ENCODE measurements at places on chromosomes 7 and 10. TPM values are rescaled to one million over a fixed set of nuclear protein-coding genes. Genes with fewer than 3 reads are reported as not detected.

DNA sequence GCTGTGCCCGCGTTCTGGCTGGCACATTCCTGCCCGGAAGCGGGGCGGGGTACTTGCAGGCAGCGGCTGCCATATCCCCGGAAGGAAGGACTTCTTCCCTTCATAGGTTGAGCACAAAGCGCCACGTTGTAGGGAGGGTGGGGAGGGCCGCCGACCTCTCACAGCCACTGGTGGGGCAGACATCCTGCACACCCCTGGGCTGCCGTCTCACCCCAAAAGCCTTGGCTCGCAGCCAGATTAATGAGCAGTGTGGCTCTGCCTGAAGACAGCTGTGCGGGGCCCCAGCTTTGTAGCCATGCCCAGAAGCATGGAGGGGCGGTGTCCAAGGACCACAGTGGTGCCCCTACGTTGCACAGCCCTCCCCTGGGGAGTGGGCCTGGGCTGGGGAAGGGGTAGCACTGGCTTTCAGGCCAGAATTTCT, 54.3 kb upstream of the DPYSL4 start:
- DNase-seq: no peak

DNA sequence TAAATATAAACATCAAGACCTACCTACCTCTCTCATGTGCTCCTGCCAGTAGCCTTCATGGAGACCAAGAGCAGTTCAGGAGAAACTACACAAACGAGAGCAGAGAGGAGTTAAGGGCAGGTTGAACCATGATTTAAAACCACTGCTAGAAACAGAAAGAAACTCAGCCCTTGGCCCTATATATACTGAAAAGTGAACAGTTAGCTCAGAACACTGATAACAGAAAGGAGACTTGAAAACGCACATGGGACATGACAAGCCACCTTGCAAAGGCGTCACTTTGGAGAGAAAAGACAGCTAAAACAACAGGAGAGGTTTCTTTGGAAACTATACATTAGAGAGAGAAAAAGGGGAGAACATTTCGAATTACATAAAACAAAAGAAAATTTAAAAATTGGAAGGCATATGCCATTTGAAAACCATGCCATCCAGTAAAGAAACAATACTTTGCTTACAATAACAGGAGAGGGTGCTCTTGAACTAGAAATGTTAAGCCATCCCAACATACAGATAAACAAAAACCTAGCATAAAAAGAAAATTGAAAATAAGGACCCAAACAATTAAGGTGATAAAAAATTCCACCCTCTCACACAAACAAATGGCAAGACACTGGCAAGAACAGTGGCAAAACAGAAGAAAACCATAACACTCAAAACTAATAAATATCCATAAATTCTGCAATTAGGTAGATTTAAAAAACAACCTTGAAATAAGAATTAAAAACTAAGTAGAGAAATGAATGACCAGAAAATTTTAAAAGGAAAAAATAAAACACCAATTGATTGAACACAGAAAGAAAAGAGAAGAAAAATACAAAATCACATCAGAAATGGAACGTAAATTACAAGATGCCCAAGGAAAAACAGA, 232.7 kb downstream of the IMMP2L start:
- no peak for DNase-seq

MOGAT3 gene
- total RNA-seq: not detected

DNA sequence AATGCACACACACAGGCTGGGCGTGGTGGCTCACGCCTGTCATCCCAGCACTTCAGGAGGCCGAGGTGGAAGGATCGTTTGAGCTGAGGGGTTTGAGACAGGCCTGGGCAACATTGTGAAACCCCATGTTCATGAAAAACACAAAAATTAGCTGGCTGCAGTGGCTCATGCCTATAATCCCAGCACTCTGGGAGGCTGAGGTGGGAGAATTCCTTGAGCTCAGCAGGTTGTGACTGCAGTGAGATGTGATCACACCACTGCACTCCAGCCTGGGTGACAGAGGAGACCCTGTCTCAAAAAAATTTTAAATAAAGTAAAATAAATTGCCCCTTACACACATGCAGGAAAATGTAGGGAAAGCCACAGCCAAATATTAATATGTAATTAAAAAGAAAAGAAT, 44.1 kb downstream of the RNF32 start:
- no peak for DNase-seq

DNA sequence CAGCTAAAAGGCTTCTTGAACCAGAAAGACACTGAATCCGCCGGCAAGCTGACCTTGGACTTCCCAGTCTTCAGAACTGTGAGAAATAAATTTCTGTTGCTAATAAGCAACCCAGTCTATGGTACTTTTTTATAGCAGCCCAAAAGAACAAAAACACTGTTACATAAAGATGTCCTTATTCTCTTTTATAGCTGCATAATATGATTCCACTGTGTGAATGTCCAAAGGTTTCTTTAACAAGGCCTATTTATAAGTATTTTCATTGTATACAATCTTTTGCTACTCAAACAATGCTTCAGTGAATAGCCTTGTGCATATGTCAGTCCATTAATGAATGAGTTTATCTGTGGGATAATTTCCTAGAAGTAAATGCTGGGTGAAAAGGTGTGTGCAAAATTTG, 190.8 kb upstream of the INHBA start:
- no peak for DNase-seq

DNA sequence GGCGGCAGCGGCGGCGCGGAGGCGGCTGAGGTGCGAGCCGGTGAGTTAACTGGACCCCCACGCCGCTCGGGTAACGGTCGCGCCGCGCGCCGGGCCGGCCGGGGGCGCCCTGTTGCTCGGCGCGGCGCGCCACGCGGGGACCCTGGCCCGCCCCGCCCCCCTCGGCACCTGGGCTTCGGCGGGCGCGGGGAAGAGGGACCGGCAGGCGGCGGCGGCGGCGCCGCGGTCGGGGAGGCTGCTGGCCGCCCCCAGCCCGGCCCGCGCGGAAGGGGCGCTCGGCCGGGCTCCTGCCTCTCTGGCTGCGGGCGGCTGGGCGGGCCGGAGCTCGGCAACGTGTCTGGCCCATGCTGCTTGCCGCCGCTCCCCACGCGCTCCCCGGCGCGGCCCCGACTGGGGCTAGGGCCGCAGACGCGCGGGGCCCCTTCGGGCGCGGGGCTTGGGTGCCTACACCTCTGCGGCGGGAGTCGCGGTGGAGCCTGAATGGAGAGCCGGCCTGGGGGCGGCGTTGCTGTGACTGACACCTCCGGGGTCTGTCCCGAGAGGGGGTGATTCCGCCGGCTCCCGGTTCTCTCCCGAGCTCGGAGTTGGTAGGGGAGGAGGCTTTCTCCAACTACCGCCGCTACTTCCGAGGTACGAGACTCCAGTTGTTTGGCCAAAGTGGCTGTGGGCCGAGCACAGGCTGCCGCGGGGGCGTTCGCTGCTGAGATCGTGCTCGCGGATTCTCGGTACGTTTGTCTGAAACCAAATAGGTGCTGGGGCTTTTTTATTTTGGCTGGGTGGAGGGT, 494 bp downstream of the PALS2 start:
- DNase-seq: peak; percentile 42

CTAGE4 gene
- total RNA-seq: 4.0 TPM

- no peak for DNase-seq
These were observed 1.5 kb downstream of the MKX start for GRCh38 chr10:27743877-27744801.

- peak; percentile 51 for DNase-seq
These were observed 165.9 kb upstream of the PPP1R3A start for GRCh38 chr7:114084472-114085312.

ANKRD22 gene
- 14.7 TPM for total RNA-seq

- no peak for DNase-seq
These were observed 62.8 kb downstream of the SH3PXD2A start for GRCh38 chr10:103792547-103792946.

IL6 gene
- 5.0 TPM for total RNA-seq

DNA sequence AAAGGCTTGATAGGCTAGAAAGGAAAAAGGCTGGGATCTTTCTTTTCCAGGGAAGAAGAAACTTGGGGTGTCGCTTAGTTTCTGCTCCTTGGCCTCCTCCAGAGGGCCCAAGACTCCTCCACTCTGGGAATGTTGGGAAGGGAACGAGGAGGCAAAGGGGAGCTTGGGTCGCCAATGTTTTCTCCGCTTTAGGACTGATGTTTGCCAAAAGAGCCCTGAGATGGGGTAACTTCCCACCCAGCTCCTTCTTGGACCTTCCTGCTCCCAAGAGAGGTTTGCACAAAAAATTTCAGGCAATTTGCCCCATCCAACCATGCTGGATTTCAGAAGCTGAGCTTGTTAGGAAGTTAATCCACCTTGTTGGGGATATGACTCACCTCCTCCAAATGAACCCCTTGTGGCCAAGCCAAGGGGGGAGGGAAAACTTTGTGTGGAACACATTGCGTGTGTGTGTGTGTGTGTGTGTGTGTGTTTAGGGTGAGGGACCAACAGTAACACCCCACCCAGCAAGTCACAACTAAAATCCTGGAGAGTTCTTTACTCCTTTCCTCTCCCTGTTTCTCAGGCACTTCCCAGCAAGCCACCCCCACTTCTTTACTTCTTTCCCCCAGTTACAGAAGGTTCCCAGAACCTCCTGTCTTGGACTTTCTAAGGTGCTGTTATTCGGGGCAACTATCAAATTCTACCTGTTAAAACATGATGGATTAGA, 8.7 kb upstream of the HOXA2 start:
- DNase-seq: no peak

- DNase-seq: no peak
These were observed 123.6 kb downstream of the UBE2H start for GRCh38 chr7:129828989-129829736.

DNA sequence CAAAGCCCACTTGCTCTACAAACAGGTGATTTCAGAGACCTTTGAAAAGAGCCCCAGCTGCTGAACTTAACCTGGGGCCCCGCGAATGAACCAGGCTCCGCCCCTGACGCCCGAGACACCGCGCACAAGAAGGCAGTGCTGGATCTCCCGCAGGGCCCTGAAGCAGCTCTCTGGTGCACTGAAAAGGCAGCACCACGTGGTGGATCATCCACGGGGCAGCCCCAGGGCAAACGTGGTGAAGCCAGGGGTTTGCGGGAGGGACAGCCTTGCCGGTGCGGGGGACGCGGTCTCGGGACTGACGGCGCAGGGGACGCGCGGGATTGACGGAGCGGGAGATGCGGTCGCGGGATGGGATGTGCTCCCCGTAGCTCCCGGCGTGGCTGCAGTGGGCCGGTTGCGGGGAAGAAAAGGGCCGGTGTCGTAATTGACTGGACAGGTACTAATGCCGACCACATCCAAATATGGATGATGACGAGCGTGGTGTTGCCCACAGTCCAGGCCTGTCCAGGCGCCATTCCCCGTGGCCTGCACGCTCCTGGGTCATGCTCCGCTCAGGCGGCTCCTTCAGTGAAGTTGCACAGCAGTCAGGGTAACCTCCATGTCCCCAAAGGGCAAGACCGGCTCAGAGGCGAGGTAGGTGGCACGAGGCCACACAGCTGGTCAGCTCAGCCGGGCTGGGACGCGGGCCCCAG, 421.1 kb downstream of the DNAJB6 start:
- DNase-seq: no peak

GRCh38 chr7:82049891-82050533, 280.2 kb upstream of the HGF start:
- no peak for DNase-seq

EPHB4 gene
- total RNA-seq: 58.4 TPM

OR2A7 gene
- total RNA-seq: 10.8 TPM

- DNase-seq: no peak
These were observed 453.7 kb upstream of the POT1 start for GRCh38 chr7:125383324-125383723.

- DNase-seq: no peak
These were observed 39.7 kb downstream of the FRMPD2 start for GRCh38 chr10:48234787-48235186.

PLEKHA8 gene
- 13.1 TPM for total RNA-seq

- DNase-seq: no peak
These were observed 10.0 kb upstream of the PCGF5 start for GRCh38 chr10:91210435-91210834.

GRCh38 chr7:109821156-109821555, 1251.5 kb downstream of the DNAJB9 start:
- DNase-seq: no peak

GRCh38 chr7:138662076-138662990, 38.8 kb downstream of the SVOPL start:
- no peak for DNase-seq

GRCh38 chr7:5501465-5501864, 77.8 kb upstream of the TNRC18 start:
- DNase-seq: no peak

TMEM139 gene
- total RNA-seq: 34.0 TPM

CADPS2 gene
- 25.8 TPM for total RNA-seq

TECTB gene
- not detected for total RNA-seq

DNA sequence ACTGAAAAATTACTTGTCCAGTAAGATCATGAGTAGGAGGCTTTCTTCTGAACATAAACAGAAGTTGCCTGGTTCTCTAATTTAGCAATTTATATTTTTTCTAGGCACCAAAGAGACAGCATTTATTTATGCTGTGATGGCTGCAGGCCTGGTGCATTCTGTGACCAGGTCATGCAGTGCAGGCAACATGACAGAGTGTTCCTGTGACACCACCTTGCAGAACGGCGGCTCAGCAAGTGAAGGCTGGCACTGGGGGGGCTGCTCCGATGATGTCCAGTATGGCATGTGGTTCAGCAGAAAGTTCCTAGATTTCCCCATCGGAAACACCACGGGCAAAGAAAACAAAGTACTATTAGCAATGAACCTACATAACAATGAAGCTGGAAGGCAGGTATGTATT, 2.8 kb downstream of the WNT16 start:
- no peak for DNase-seq

DNA sequence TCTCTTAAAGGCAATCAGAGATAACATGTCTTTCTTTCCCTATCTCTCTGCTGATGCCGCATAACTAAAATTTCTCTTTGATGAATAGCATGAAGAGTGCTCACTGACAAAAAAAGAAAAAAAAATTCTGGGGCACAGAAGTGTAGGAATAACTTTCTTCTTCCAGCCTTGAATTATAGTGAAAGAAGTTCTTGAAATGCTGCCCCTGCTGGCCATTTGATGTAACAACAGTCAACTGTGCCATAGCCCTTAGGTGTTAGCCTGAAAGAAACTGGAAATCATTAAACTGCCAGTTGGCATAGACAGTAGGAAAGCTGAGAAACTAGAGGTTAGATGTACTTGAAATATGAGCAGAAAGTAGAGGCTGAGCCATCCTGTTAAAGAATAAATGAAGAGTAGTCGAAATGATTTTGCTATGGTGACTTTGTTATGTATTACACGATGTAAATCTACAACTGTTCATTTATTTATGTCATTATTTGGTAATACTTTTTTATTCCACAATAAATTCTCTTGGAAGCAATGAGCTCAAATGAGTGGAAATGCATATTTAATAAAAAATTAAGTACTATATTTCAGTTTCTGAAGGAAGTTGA, 48.3 kb upstream of the FAM171A1 start:
- DNase-seq: no peak

- no peak for DNase-seq
These were observed 92.9 kb downstream of the BMPR1A start for GRCh38 chr10:86849181-86849894.

HOXA13 gene
- 15.6 TPM for total RNA-seq

GRCh38 chr10:35184527-35185171, 58.0 kb downstream of the CREM start:
- no peak for DNase-seq

IFIT1B gene
- not detected for total RNA-seq
